ENCODE measurements at places on chromosomes 7 and 10.

DNA sequence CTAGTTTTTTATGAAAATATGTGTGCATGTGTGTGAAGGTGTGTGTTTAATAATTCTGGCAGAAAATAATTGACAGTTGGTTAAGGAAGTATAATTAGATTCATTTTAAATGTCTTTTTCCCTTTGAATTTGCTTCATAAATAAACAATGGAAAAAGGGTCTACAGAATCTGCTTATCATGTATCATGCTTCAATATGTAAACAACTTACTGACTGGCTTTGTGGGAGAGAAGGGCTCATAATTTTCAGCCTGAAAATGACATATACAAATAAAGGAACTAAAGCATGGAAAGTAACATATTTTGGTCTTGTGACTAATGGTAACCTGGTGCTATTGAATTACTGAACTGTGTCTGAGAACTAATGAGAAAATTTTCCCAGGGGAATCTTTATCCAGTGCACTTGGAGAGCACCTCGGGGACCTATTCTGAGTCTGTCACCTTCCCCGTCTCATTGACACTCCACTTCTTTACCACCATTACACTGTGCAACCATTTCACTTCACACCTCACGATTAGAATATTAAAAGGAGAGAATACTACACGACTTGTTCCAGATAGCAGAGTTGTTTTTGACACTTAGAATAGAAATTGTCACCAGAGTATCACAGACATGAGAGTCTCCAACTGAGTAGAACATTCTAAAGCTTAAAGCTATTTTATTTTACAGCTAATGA is 298.6 kb downstream of the TFEC start:
- no peak for DNase-seq

DNA sequence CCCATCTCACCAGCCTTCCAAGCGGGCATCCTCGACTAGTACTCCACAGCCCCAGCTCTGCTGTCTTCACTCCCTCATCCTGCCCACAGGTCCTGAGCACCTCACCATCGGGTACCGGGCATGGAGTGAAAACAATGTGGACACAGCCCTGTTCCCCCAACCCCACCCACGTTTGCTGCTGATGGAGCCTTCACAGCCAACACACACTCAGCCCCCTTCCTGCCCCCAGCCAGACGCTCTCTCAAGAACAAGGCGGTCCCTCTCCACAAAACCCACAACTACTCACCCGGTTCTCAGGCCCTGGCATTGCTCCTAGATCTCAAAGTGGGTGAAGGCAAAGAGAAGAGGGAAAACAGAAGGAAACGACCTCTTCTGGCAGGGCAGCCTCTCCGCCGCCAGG is 56.1 kb downstream of the SLIT1 start:
- no peak for DNase-seq

DNA sequence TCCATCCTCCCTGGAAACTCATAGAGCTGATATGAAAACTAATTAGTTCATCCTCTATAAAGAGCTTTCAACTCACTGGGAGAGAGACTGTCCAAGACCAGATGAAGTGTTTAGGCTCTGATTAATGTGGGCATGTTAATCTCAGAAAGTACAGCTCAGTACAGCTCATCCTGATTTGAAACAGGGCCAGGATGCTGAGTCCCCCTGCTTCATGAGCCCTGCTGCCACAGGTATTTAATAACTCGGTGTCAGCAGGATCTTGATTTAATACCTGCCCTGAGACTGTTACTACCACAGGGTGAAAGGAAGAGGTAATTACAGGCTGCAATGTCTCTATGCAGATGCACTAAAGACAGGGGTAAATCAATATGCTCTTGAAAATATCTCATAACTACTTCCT is 10.8 kb downstream of the LMOD2 start:
- DNase-seq: no peak

GRCh38 chr10:9301554-9301953 is 1247.1 kb downstream of the GATA3 start:
- no peak for DNase-seq

- peak; percentile 82 for DNase-seq
Observed at GRCh38 chr10:5412277-5412941, at the start of gene NET1. Gene NET1 (plus strand): TSS chr10:5412557. CDS start chr10:5412693, 136 bp downstream.

DNA sequence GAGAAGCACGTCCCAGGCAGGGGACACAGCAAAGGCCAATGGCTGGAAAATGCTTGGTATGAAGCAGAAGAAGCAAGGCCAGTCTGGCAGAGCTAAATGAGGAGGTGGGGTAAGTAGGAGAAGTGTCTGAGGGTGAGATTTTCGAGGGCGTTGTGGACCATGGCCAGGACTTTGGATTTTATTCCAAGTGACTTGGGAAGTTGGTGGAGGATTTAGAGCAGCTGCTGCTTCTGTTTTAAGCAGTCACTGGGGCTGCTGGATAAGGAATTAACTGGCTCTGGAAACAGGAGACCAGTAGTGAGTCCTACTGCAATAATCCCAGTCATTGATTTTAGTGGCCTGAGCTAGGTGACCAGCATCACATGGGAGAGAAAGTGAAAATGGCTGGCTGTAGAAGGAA is 67.6 kb upstream of the GSDME start:
- no peak for DNase-seq

- peak; percentile 82 for DNase-seq
Observed at GRCh38 chr10:61943674-61944378, 42.3 kb downstream of the ARID5B start.

GRCh38 chr10:32337350-32337749 is 9.6 kb downstream of the EPC1 start:
- DNase-seq: no peak

- DNase-seq: no peak
Observed at GRCh38 chr10:8272794-8273425, 218.4 kb downstream of the GATA3 start.

DNA sequence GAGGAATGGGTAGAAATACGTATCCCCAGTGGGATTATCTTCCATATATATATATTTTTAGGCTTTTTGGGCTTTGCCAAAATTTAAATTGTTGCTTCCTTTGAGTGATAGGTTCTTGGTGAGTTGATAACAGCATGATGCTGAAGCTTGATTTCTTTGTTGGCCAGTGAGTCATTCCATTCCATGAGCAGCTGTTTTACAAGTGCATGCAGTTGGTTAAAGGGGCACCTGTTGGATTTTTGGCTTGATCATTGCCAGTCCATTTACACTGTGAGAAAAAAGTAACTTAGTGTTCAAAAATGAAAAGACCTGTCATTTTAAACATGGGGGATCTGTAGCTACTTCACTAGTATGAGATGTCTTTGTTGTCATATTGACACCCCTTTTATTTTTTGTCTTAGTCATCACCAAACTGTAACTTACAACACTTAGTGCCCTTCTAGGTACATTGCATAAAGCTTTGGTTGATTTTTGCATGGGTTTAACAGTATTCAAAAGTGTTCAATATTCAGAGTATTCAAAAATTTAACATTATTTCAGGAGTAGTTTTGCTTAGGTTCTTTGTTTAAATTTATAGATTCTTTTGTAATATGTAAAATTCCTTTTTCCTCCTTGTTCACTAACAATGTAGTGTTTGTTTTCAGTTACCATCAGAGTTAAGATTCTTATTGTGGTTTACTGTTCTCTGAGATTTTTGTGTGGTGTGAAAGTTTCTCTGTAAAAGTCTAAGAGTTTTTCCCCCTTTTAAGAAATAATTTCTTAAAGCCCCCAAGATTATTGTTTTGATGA is 8.8 kb downstream of the AKAP9 start:
- DNase-seq: peak; percentile 27

DNA sequence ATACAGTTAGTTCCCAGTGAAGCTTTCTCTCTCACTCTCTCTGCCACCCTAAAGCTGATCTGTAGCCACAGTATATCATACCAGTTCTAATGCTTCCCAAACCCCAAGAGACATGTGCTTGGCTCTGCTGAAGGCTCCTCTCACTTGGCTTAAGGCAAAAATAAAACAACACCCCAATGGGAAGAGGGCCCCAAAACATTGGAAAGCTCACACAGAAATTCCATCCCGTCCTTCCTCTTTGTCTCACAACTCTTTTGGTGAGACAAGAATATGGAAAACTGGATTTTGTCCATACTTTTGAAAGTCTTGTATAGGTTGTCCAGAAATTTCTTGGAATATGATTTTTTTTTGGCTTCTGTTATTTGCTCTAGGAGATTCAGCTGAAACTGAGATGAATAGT is 56.1 kb upstream of the WNT16 start:
- no peak for DNase-seq

DNA sequence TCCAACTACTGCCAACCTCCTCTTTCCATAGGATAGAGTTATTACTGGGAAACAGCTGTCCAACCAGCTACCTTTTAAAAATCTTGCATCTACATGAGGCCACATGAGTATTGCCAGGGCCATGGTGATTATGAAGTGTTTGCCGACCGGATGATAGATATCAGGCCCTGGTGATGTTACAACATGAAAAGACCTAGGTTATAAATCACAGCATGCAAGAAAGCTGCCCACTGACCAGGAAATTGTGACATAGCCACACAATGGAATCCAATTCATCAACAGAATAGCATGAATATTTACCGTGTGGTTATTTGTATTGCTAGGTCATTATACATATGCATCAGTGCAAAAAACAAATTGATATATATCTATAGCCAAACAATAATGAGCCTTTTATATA is 517.0 kb downstream of the INHBA start:
- no peak for DNase-seq

DNA sequence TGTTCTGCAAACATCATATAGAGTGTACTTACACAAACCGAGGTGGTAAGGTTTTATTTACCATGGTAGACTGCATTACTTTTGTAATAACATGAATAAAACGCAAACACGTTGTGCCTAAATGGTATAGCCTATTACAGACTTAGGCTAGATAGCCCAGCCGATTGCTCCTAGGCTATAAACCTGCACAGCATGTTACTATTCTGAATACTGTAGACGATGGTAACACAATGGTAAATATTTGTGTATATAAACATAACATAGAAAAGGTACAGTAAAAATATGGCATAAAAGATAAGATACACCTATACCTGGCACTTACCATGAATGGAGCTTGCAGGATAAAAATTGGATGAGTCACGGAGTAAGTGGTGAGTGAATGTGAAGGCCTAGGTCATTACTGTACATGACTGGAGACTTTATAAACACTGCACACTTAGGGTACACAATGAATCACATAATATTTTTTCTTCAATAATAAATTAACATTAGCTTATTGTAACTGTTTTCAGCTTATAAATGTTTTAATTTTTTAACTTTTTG is 16.3 kb downstream of the AKR1D1 start:
- DNase-seq: no peak

DNA sequence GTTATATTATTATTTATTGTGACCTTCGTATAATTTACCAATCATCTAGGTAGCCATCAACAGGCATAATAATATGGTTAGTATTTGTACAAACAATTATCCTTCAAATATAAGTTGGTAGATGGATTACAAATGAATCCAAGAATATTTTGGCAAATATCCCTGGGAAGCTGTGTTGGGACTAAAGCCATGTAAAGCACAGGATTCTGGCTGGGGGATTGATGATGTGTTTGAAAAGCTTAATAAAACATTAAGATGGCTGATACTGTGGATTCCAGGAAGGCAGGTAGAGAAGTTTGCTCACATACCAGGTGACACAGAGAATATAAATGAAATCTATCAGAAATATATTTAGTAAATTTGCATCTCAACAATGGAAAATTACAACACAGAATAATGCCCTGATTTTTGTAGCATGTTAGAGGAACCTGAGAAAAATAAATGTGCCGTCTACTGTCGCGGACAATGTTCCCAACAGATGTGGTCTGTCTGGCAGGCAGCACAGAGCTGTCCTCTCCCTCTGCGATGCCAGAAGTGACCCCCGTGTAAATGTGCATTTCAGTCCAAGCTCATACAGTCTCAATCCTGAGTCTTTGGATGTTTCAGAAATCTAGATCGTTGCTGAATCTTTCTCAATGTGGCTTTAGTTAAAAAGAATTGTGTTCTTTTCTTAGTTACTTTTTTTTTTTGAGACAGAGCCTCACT is 125.0 kb downstream of the TEX36 start:
- no peak for DNase-seq

- DNase-seq: no peak
Observed at GRCh38 chr10:68007356-68007755, 67.7 kb downstream of the HERC4 start.

GRCh38 chr7:155183655-155184054 is 113.5 kb downstream of the HTR5A start:
- no peak for DNase-seq

DNA sequence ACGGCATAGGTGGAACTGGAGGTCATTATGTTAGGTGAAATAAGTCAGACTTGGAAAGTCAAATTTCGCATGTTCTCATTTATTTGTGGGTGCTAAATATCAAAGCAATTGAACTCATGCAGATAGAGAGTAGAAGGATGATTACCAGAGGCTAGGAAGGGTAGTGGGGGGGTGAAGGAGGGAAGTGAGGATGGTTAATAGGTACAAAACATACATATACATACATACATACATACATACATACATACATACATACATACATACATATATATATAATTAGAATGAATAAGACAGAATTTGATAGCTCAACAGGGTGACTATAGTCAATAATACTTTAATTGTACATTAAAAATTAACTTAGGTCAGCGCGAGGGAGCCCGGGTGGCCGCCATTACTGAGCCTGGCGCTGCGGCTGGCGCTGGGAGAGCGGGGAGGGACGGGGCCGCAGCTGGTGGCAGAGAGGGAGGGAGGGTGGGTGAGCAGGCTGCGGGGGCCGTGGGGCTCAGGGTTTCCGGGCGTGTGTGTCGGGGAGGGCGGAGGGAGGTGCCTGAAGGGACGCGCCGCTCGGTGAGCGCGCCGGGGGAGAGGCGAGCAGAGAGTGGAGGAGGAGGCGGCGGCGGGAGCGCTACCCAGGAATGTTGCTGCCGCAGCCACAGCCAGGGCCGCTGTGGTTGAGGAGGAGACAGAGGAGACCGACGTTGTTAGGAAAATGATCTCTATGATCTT is 85.8 kb upstream of the EGFR start:
- DNase-seq: no peak

- DNase-seq: no peak
Observed at GRCh38 chr7:101119876-101120275, 7.0 kb upstream of the SERPINE1 start.

DNA sequence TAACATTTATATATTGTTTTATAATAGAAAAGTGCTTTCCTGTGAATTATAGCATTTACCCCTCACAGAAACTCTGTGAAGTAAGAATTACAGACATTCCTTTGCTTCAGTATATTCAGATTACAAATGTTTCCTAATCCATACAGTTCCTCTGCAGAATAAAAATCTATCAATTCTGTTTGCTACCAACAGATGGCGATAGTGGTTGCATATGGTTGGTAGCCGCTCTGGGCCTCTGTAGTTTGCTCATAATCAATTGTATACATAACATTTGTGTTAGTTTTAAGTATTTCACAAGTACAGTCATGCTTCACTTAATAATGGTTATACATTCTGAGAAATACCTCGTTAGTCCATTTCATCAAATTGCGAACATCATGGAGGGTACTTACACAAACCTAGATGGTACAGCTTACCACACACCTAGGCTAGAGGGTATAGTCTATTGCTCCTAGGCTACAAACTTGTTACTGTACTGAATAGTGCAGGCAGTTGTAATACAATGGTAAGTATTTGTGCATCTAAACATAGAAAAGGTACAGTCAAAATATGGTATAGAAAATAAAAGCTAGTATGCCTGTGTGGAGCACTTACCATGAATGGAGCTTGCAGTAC is 94.4 kb upstream of the STEAP4 start:
- peak; percentile 69 for DNase-seq

All from NAMALWA (cell line).